ENCODE measurements at places on chromosomes 4 and X.

GRCh38 chr4:48604041-48604440, 114.0 kb downstream of the ZAR1 start:
- no peak for DNase-seq

- DNase-seq: no peak
These were observed 86.4 kb upstream of the C4orf50 start for GRCh38 chr4:6104541-6105130.

GRCh38 chrX:10032147-10032546, 65.0 kb downstream of the CLDN34 start:
- DNase-seq: no peak

- DNase-seq: no peak
These were observed 15.1 kb upstream of the LHFPL1 start for GRCh38 chrX:112694811-112695210.

DNA sequence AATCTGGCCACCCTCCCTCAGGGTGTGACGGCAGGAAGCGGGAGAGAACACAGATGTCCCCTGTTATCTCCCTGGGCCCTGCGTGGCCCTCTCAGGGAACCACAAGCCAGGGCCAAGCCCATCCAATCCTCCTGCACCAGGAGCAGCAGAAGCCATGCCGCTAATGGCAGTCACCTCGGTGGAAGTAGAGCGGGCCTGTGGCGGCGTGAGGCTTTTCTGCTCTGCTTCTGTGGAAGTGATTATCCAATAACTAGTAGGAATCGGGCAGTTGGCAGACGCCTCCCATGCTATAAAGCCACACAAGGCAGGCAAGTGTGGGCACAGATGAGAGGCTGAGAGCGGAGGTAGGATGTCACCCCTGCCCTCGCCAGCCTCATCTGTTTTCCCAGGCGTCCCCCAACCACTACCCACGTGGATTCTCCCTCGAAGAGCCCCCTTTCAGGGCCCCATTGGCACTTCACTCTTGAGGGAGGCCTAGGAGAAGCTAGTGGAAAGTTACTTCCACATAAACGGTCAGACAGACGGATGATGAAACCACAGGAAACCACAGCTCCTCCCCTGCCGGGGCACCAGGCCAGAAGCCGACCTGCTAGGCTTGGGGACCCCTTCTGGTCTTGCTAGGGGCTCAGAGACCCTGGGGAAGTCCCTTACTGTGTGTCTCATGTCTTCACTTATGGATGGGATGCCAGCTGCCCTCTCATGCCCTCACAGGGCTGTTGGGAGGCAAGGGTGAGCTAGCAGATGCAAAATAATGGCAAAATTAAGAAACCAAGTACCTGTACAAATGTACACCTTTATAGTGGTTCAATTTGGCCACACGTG, 18.8 kb upstream of the TMSB4X start:
- no peak for DNase-seq

DNA sequence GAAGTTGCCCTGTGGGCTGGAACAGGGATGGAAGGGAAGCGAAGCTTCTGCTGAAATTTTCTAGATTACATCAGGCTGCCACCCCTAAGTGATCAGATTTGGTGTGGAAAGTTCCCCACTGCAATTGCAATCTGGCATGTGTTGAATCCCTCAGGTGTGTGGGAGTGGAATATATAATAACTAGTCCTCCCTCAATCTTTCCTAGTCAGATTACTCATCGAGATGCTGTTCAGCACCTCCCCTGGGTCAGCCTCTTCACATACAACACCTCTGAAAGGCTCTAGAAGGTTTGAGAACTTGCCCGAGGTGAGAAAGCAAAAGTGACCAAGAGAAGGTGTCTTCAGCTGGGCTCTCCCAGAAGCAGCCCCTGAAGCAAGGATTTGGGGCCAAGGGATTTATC, 336.8 kb downstream of the BCOR start:
- no peak for DNase-seq

DNA sequence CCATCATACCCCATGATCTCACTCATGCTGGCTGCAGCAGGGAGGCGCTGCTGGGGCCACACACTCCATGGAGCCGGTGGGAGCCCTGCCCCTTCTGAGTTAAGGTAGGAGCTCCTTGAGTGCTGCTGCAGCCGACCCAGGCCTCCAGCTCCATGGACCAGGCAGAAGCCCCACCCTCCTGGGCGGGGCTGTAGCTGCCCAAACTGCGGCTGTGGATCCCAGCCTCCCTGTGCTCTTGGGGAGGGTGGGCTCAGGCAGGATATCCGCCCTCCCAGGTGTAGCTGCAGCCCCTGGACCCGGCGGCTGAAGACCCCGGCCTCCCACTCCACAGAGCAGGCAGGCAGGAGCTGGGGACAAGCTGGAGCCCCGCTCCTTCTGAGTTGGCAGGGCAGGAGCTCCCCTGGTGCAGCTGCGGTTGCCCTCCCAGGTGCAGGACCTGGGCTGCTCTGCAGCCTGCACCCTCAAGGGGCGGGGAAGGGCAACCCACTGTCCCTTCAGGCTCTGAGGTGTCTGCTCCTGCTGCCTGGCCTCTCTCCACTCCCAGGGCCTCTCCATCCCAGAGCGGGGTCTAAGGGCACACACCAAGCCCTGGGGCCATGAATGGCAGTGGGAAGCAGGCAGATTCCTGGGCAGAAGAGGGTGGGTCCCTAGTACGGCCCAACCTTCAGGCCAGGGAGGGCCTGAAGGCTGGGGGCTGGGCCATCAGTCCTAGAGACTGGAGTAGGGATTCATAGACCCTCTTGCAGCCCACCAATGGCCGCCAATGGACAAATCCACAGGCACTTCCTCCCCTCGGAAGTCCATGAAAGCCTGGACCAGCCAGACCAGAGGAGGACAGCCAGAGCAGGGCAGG, 466.1 kb downstream of the DTHD1 start:
- no peak for DNase-seq

GRCh38 chr4:39237179-39237578, 54.9 kb downstream of the WDR19 start:
- no peak for DNase-seq

DNA sequence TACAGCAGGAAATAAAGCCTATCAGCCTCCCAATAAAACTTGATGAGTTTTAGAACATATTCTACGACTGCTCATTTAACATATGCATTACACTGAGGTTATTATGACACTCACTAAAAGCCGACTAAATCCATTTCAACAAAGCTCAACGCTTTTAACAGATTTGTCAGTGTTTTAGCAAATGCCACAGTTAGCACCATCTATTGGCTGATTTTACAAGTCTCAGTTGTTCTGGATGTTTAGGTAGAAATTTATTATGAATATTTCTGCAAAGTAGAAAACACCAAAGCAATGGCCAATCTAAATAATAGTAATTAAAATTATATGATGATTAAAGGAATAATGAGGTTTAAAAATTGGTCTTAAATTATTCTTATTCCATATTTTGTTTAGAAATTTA, 993.2 kb upstream of the PCDH7 start:
- DNase-seq: no peak

DNA sequence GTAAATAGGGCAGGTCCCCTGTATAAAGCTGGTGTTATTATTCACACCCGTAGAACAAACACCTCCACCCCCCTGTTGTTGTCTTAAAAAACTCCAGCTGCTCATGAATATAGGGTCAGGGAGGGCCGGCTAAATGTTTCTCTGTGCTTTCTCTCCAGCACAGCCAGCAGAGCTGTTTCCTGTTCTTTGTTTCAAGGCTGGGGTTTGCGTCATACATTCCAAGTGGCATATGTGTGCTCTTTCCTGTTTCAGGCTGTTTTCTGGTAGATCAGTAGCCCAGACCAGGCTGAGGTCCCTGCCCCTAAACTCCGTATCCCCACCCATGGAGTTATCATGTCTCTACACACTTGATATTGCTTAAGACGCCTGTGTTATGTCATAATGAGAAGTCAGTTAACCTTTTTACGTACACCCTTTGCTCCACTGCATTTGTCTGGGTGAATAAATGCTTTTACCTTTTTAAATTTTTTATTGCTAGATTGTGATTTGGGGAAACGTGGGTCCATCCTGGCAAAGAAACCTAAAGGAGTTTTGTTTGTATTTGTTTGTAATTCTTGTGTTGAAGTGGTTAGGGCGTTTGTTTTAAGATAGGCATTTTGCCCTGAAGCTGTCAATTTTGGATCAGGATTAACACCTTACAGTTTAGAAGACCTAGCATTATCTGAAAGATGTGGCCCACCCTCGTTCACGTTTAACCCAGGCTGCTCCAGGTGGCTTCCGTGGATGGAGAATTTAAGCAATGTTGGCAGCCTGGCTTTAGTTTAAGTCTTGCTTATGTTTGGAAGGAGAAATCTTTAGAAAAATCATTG, 3.3 kb downstream of the KLF3 start:
- DNase-seq: peak; percentile 92

DNA sequence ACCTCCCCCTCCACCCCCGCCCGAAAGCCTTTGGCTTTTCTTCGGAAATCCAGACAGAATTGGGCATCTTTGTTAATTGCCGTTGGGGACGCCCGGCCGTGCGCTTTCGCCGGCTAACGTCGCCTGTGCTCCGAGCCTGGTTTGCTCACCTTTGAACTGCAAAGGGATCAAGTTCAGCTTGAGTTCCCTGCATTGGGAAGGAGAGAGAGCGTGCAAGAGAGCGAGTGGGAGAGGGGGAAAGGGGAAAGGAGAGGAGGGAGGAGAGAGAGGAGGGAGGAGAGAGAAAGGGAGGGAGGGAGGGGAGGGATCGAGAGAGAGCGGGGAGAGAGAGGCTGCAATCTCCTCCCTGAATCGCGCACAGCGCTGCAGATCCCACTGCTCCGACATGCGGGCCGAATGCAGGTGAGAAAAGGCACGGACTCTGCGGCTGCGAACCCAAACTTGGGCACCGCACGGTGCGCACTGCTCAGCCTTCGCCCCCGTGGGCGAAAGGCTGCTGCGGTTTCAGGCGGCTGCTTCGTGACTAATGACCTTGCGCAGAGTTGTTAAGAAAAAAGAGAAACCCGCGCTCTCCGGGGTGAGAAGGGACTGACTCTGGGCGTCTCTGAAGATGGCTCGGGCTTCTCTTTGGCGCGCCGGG, at the start of gene PCDH7:
PCDH7 (plus strand) TSS at position 349 of the 640 bp plus-strand sequence. CDS start 1,054 bp downstream, outside the sequence.
- DNase-seq: peak; percentile 50

GRCh38 chr4:82515705-82516104, 46.1 kb downstream of the TMEM150C start:
- peak; percentile 95 for DNase-seq

DNA sequence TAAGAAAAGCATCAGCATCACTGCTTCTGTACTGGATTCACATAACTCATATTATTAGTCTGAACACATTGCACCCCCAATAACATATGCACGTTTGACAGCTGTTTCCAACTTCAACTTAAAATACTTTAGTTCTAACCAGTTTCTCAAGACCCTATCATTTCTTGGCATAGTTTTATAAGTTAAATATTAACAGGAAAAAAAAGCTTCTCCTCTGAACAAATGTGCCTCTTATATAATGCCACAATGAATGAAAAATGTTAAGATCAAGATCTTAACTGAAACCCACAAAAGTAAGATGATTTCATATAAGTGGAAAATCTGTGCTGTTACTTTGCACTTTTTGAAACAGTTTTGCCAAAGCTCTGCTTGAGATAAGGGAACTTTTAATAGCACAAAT, 652.8 kb upstream of the FAM241A start:
- DNase-seq: no peak

GRCh38 chrX:150898343-150899190, at the start of gene CD99L2:
Gene CD99L2 (minus strand): TSS chrX:150898668. CDS start chrX:150898588, 80 bp downstream.
- peak; percentile 85 for DNase-seq

DNA sequence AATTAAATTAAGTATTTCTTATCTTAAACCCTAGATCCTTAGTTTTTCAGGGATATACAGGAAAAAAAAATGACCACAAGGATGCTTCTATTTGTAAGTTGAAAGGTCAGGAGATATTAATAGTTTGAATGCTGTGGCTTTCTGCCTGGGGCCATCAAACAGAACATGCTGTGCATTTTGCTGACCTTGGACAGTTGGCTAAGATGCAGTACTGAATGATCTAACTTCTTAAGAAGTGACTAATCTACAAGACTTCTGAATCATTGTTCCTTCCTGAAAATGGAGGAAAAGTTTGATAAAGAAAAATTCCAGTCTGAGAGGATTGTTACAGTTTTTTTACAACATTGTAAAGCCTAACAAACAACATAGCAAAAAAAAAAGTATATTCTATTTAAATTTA, 237.8 kb upstream of the JADE1 start:
- no peak for DNase-seq

- DNase-seq: peak; percentile 29
These were observed at the start of gene PRDM5 for GRCh38 chr4:120922381-120923206. Gene PRDM5 (minus strand): TSS chr4:120922726. CDS start chr4:120922608, 118 bp downstream.

DNA sequence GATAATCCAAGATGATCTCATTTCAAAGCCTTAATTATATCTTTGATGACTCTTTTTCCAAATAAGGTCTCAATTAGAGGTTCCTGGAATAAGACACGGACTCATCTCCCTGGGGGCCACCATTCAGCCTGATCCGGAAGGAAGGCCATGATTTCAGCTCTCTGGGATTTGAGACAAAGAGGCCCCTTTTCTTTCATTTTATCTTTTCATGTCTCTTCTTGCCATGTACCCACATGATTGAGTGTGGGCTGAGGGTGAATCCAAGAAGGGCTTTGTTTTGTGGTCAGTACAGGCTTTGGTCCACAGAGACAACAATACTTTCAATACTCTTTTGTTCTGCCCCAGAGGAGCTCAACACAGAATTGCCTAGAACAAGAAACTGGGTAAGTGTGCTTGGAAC, 261.2 kb downstream of the TRIML1 start:
- peak; percentile 85 for DNase-seq

GRCh38 chr4:155974996-155975395, 21.3 kb upstream of the CTSO start:
- no peak for DNase-seq

DNA sequence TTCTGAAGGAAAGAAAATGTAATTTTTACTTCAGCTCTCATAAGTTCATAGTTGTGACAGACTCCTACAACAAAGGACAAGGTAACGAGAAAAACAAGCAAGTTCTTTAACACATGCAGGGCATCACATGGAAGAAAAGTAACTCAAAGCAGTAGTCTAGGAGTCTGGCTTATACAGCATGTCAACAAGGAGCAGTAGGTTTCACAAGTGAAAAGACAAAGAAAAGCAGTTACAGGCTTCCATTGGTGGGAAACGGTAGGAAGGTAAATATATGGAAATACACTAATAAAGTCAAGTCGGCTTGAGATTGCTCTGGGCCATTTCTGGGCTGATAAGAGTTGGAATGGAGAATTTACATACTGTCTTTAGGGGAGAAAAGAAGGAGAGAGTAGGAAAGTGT, 228.4 kb upstream of the ZFP42 start:
- no peak for DNase-seq

DNA sequence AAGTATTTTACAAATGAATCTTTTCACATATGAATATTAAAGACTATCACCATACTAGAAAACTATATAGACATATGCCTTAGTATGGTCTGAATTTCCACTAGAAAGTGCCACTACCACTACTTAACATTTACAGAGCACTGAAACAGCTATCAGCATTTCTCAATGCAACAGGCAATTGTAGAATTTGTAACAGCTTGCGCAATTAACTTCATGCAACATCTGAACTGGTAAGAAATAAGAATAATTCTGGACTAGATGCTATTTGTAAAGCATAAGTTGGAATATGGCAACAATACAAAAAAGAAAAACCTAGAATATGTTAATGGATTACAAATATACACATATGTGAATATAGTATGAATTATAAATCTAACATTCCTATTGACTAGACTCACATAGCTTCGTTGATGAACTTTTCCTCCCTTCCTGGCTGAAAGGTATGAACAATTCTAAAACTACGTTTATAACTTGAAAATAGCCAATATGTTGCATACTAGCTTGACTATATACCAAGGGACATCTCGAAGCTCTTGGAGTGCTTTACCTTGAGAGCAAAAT, 82.0 kb downstream of the ATP8A1 start:
- no peak for DNase-seq

GRCh38 chr4:80017125-80017854, 55.7 kb downstream of the ANTXR2 start:
- no peak for DNase-seq

- no peak for DNase-seq
These were observed 501.6 kb downstream of the MID1IP1 start for GRCh38 chrX:39302838-39303237.
